ENCODE measurements at places on chromosomes 1 and 21. TPM values are rescaled to one million over a fixed set of nuclear protein-coding genes. Genes with fewer than 3 reads are reported as not detected.

DNA sequence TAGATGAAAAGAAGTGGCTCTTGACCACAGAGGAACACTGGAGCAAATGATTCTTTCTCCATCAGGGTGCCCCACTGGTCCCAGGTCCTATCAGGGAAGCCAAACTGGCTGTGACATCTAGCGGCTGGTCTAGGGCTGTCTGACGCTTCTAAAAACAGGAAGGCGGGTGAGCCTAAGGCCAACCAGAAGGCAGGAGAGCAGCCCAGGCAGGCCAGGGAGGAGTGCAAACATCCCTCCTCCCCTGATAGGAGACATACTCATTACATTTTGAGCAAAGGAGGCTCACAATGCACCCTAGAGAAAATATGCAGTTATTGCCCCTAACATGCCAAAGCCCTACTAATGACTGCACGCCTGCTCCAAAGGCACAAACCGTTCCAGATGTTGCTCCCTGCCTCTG, 10.4 kb upstream of the FOXE3 start:
- DNase-seq = peak; percentile 83
- H3K27me3 ChIP-seq = peaks cover 5% of the 10 kb centered on the region
- no peak overlapping the region for H3K4me3 ChIP-seq
- no peak overlapping the region for H3K27ac ChIP-seq

DNA sequence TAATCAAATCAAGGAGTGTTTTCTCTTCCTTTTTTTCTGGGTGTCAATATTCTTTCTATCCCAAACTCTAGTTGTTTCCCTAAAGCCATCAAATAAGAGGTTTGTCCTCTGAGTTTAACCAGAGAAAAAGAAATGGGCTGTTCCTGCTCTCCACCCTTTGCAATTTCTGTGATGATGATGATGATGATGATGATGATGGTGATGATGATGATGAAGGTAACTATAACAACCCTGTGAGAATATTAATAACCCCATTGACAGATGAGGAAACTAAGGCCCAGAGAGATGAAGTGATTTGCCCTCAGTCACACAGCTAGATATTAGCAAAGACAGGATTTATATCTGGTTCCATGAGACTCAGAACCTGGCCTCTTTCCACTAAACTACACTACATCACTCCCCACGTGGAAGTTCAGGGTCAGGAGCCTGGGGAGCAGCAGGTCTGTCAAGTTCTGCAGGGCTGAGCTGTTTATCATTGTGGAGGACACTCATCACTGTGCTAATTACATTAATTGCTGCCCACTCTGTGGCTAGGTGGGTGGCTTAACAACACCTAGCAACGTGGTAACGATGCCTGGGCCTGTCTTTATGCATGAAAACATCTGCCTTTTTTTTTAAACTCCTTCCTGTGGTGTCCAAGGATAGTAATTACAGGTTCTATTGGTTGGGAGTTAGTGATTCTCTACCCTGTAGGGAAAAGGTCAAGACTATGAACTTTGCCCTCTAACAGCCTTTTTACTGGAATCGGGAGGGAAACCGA, 19.0 kb upstream of the JUN start:
- no peaks in the 10 kb centered on the region for H3K36me3 ChIP-seq
- no peak overlapping the region for H3K4me3 ChIP-seq
- H3K27me3 ChIP-seq = no peaks in the 10 kb centered on the region

DNA sequence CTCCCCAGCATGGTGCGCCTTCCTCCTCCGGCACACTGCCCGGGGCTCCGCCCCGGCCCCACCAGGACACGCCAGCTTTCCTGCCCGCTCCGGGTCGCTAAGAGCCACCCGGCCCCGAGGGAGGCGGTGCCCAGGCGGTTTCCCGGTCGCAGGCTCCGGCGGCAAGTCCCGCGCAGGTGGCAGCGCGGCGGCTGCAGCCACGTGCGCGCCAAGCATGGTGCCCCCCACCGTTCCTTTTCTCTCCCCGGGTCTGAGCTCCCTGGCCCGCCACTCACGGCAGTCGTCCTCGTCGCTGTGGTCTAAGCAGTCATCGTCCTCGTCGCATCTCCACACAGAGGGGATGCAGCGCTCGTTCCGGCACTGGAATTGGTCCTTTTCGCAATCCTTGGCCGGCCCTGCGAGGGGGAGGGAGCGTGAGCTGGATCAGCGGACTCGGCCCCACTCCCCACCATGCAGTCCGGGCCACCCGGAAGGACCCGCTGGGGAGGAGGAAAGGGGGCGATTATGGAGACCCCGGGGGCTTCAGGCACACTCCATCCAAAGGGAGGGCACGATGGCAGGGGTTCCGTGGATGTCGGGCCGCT, 1.2 kb downstream of the LRP8 start:
- no peak for DNase-seq
- H3K4me3 ChIP-seq = peak overlapping the region; percentile 51
- no peaks in the 10 kb centered on the region for H3K27me3 ChIP-seq

Gene C1orf94
- not detected for total RNA-seq

DNA sequence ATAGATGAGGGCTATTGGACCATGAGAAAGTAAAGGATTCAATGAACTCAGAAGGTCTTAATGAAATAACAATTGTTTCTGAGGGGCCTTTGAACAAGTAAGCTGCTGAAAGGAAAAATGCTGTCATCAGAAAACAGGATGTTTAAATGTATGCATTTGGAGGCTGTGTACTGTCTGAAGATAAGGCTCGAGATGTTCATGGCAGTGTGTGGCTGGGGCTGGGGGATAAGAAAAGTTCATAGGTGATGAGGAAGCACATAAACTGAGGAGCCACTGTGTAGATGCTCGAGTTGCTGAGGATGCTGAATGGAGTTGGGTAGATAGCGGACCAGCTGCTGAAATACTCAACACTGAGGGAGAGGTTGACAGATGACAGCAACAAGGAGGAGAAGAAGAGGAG, 17.8 kb downstream of the THEM4 start:
- DNase-seq = no peak
- H3K36me3 ChIP-seq = peaks cover 15% of the 10 kb centered on the region
- no peaks in the 10 kb centered on the region for H3K4me1 ChIP-seq
- no peak overlapping the region for H3K27ac ChIP-seq
- H3K4me3 ChIP-seq = no peak overlapping the region

DNA sequence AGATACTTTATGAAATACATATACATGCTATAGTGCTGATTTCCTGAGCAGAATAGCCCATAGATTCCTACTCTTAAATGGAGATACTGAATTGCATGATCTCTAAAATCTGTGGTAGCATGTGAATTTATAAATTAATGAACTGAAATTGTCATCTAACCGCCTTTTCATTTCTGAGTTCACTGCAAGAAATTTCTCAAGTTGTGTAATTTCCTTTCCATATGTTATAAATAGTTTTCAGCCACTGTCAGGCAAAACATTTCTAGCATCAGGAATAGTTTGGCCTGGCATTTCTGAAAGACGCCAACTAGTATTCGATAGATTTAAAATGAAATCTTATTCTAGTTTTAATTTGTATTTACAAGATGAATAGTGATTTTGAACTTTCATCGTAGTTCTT, 310.1 kb downstream of the USH2A start:
- H3K4me1 ChIP-seq = no peaks in the 10 kb centered on the region
- no peak overlapping the region for H3K4me3 ChIP-seq
- no peak for DNase-seq
- no peaks in the 10 kb centered on the region for H3K36me3 ChIP-seq

Gene SLAMF9
- 0.74 TPM for total RNA-seq

DNA sequence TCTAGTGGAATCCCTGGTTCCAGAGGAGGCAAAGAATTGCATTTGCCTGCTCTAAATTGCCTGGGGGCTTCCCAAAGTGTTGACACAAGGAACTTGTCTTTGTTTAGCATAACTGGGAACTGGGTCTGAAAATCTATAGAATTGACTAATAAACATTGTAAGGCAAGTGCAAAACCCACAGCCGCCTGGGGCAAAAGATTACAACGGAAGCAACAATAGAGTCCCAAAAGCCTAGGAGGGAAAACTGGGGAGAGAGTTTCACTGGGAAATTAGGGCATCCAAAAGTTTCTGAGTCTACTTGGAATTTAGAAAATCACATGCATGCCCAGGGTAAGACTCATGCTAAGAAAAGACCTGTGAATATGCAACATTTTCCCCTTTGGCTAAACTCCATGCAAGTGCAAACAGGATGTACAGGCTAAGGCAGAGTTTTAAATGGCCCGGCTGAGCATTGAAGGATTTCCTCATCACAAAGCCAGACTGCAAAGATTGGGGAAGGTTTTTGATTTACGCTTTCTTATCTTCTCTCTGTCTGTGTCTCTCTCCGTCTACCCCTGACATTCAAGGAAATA, 725.3 kb upstream of the NCAM2 start:
- DNase-seq = no peak
- H3K27me3 ChIP-seq = no peaks in the 10 kb centered on the region
- H3K4me3 ChIP-seq = no peak overlapping the region
- H3K4me1 ChIP-seq = no peaks in the 10 kb centered on the region

DNA sequence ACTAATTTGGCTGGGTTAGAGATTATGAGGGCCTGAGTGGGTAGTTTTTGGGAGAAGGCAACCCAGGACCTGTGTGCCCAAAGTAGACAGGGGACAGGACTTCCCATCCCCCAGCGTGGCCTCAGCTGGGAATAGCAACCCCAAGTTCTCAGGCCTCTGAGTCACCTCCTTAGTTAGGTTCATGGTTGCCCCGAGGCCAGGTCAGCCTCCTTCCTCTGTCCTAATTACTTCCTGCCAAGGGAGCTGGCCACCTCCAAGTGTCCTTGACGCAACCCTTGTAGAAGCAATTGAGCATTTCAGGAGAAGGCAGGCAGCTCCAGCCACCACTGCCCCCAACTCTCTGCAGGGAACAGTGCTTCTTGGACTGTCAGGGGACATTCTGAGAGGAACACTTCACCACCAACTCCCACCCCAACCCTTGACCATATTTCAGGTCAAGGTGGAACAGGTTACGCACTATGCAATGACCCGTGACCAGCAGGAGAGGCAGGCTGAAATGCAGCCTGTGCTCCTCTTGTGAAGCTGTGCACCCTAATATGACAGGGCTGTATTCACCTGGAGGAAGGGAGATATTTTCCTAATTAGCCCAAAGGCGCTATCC, 5.1 kb upstream of the NT5C1A start:
- no peak for DNase-seq
- no peak overlapping the region for H3K4me3 ChIP-seq
- no peaks in the 10 kb centered on the region for H3K36me3 ChIP-seq
- peaks cover 6% of the 10 kb centered on the region for H3K4me1 ChIP-seq
- H3K27ac ChIP-seq = no peak overlapping the region
- peaks cover 34% of the 10 kb centered on the region for H3K27me3 ChIP-seq

Gene S100B
- total RNA-seq = 3.2 TPM

DNA sequence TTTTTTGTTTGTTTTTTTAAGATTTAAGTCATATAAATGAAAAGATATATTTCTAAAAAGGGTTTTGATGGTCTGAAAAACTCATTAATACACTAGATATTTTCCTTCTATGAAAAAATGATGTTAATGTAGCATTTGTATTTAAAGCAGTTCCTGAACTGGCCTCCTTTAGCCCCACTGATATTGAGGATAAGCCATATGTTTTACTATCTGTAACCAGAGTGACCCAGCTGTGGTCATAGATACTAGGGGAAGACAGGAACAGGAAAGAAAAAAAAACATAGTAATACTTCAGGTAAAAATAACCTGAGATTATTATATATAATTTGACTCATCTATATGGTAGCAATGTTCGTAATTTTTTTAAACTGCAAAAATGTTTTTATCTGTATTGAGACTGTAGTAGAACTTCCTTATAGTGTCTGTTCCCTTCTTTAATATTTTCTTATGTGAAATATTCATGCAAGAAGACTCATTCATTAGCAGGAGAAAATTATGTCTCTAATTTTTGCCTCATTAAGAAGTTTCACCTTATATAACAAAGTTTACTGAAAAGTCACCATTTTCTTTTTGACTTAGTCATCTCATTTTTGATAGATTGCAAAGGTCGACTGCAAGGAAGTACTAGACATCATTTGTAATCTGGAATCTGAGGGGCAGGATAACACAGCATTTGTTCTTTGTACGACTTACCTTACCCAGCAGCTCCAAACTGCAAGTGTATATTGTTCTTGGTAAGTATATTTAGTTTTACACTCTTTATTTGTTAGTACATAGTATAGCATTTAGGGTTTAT, 25.6 kb upstream of the TMCO2 start:
- H3K27ac ChIP-seq = no peak overlapping the region
- no peaks in the 10 kb centered on the region for H3K4me1 ChIP-seq
- peaks cover 5% of the 10 kb centered on the region for H3K36me3 ChIP-seq
- DNase-seq = no peak
- H3K27me3 ChIP-seq = no peaks in the 10 kb centered on the region

GRCh38 chr1:205711105-205712048, 31.1 kb upstream of the SLC45A3 start:
- peaks cover 9% of the 10 kb centered on the region for H3K36me3 ChIP-seq
- peak; percentile 65 for DNase-seq
- no peaks in the 10 kb centered on the region for H3K27me3 ChIP-seq
- H3K27ac ChIP-seq = no peak overlapping the region
- no peak overlapping the region for H3K4me3 ChIP-seq

- DNase-seq = no peak
- H3K27ac ChIP-seq = no peak overlapping the region
- no peak overlapping the region for H3K4me3 ChIP-seq
- no peaks in the 10 kb centered on the region for H3K4me1 ChIP-seq
- no peaks in the 10 kb centered on the region for H3K27me3 ChIP-seq
These were observed 37.0 kb upstream of the PUM1 start for GRCh38 chr1:31102501-31102950.

Gene CR1
- total RNA-seq = 22.0 TPM

GRCh38 chr1:232795497-232796053, 9.6 kb upstream of the MAP10 start:
- no peak for DNase-seq
- H3K27ac ChIP-seq = no peak overlapping the region
- H3K4me3 ChIP-seq = no peak overlapping the region
- no peaks in the 10 kb centered on the region for H3K36me3 ChIP-seq

Gene NVL
- 20.1 TPM for total RNA-seq

DNA sequence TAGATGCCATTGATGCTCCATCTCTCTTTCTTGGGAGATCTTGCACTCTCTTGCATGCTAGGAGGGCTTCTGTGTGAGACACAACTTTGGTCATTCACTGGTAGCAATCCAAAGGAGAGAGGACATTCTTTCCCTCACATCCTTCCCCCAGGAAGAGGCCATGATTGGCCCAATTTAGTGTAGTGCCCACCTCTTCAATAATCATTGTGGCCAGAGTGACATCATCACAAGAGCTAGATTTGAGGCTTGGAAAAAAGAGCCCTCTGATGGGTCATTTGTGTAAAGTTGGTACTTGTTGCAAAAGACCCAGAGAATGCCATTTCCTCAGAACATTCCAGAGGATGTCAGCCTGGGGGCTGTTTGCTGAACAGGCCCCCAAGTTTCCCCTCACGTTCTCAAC, 30.2 kb downstream of the S100A6 start:
- no peak overlapping the region for H3K4me3 ChIP-seq
- H3K27me3 ChIP-seq = no peaks in the 10 kb centered on the region
- no peak for DNase-seq
- H3K36me3 ChIP-seq = no peaks in the 10 kb centered on the region
- no peak overlapping the region for H3K27ac ChIP-seq
- H3K4me1 ChIP-seq = peaks cover 3% of the 10 kb centered on the region

All from lung (tissue), 17 donors.